ENCODE measurements at places on chromosomes 2 and 18.

GRCh38 chr2:45789961-45790723 lies 138.7 kb downstream of the PRKCE start:
- no peak for DNase-seq

GRCh38 chr2:60385648-60386047 lies 167.8 kb downstream of the BCL11A start:
- DNase-seq = no peak

- no peak for DNase-seq
Measured at GRCh38 chr2:239945751-239946561, 79.2 kb downstream of the NDUFA10 start.

- DNase-seq = peak; percentile 72
Measured at GRCh38 chr2:119678021-119678656, 862 bp upstream of the TMEM177 start.

- no peak for DNase-seq
Measured at GRCh38 chr2:238267884-238268680, 20.3 kb downstream of the PER2 start.

GRCh38 chr2:69466728-69467127 lies 29.5 kb upstream of the NFU1 start:
- no peak for DNase-seq

DNA sequence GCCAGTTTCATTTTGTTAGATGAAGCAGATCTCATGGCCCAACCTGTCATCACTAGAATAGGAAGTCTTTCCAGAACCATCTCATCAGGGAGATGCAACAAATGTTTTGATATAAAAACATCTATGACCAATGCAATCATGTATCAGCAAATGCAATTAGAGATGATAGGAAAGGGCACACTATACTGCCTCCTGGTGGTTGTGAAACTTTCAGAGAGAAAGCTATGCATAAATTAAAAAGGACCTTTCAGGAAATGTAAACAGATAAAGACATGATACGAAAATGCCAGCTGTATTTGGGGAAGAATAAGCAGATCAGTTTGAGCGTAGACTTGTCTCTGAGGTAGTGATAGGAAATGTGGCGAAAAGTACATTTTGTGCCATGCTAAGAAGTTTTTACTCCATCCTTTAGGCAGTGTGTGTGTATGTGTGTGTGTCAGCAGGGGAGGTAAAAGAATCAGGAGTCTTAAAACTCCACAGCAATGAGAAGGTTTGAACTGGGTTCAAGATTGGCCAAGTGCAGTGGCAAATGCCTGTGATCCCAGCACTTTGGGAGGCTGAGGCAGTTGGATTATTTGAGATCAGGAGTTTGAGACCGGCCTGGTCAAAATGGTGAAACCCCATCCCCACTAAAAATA lies 479.3 kb downstream of the CPS1 start:
- DNase-seq = no peak

GRCh38 chr2:233068762-233069418 lies 8.7 kb downstream of the INPP5D start:
- no peak for DNase-seq

- DNase-seq = peak; percentile 72
Measured at GRCh38 chr2:203535078-203535783, at the start of gene RAPH1. TSS of gene RAPH1 (minus strand) at chr2:203535301. CDS start at chr2:203495353, 39,948 bp downstream.

DNA sequence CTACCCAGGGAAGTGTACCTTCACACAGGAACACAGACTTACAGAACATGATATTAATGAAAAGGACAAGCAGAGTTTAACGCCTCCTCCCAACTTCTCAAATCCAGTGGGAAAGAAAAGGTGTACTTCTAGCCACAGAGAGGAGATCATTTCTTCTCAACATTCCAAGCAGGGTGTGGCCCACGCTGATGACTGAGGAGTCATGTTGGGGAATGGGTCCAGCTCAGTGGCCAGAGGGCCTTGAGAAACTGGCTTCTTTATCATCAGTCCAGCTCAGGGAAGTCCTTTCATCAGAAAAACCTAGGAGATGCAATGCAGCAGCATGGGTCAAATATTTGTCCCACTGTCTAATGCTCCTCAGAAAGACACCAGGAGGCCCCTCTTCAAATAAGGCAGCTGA lies 63.0 kb downstream of the RBM43 start:
- no peak for DNase-seq

DNA sequence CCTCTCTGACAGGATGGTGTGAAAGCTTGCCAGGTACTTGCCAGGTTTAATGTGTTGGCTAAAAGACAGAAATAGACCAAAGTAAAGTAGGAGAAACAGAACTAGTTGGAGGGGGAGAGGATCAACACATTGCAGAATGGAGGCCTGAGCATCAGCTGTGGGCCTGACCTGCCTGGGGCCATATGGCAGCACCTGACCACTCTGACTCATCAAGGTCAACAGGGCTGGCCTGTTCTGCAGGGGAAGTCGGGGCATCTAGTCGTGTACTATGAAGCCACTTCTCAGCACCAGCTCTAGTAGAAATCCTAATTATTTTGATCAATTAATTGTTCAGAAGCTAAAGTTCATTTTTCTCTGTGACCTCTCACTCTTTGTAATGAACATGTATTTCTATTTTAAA lies 35.8 kb upstream of the NOSTRIN start:
- no peak for DNase-seq

DNA sequence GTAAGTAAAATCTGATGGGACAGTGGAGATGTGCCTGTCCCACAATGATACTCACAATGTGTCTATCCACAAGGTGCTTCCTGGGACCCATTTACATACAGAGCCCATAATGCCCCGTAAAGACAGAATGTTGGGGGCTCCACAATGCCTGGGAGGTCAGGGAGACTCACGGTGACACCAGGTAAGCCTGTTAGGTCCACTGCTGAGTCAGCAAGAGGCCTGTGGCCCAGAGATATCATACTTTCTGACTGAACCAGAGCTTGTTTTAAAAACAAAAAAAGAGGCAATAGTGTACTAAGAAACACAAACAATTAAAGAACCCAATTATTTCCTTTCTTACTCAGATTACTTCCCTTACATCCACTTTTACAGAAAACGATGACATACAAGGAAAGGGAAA lies 771.1 kb upstream of the ID2 start:
- DNase-seq = no peak

GRCh38 chr18:53798516-53798915 lies 426.0 kb downstream of the MBD2 start:
- no peak for DNase-seq

- DNase-seq = no peak
Measured at GRCh38 chr2:58221909-58222308, 19.2 kb downstream of the FANCL start.

DNA sequence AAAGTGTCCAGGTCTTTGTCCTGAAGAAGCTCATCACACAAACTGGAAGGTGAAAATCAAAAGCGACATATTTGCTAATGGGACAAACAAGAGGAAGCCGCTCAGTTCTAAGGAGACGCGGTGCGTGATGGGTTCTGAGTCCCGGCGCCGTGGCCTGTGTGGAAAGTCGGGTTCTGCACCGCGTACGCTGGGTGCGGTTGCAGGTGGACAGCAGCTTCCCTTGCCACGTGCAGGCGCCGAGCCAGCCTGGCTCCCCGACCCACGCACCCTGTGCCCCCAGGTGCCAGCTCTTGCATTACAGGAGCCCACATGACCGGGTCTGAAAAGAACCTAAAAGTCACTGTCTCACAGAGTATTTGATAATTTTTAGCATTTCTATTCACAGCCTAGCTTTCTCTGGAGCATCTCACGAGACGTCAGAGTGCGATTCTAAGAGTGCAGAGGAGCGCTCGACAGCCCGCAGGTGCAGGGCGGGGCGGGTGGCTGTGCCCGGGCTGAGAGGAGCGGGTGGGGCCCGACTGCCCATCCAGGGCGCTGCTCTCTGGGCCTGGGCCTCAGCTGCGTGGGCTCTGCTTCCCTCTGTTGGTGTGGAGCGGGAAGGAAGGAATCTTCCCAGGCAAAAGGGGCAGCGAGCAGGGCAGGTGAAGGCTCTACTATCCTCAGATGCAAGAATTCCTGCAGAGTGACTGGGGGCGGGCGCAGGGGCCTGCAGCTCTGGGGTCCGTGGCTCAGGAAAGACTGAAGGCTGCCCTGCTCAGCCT lies 39.4 kb downstream of the MYT1L start:
- DNase-seq = no peak

GRCh38 chr2:108938077-108938710 lies 50.8 kb downstream of the EDAR start:
- peak; percentile 48 for DNase-seq

DNA sequence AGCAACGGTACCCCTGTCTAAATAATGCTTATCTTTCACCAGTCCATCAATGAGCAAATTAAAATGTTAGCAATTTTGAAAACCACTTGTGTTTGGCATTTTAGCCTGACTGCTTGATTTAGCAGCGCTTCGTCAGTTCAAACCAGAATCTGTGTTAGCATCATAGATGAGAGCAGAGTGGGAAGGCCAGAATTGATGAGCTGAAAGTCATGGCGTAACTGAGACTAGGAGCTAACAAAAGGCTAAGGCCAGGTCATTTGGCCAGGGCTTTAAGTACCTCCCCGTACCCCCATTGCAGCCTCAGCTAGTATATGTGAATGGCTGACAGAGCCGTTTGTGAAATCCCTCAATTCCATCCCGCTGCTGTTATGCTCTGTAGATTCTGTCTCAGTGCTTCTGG lies 16.0 kb downstream of the APCDD1 start:
- DNase-seq = no peak

DNA sequence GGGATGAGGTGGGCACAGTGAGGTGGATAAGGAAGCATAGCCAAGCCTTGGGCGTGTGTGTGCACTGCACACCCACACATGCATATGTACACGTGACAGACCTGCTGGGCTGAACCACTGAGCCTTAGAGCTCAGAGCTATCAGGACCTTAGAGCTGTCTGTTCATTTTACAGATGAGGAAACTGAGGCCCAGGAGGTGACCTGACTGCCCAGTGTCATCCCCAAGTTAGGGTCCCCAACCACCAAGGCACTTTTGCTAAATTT lies 8.2 kb upstream of the SNED1 start:
- DNase-seq = no peak

- DNase-seq = no peak
Measured at GRCh38 chr2:177905640-177906039, 166.9 kb downstream of the PDE11A start.

DNA sequence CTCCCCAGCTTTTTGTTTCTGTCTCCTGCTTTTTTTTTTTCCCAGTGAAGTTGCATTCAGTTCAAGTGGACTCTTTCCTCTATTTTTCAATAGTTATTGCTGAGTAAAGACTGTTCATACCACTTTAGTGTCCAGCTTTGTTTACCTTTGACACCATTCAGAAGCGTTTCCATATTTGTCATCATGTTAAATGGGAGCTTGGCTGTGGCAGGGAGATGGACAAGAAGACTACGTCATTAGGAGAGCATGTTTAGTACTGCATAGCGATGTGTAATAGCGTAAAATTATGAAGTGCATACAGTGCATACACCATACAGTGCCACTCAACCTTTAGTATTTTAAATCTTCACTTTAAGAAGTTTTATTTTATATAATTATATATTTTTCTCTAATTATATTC lies 655.9 kb downstream of the DCC start:
- no peak for DNase-seq

DNA sequence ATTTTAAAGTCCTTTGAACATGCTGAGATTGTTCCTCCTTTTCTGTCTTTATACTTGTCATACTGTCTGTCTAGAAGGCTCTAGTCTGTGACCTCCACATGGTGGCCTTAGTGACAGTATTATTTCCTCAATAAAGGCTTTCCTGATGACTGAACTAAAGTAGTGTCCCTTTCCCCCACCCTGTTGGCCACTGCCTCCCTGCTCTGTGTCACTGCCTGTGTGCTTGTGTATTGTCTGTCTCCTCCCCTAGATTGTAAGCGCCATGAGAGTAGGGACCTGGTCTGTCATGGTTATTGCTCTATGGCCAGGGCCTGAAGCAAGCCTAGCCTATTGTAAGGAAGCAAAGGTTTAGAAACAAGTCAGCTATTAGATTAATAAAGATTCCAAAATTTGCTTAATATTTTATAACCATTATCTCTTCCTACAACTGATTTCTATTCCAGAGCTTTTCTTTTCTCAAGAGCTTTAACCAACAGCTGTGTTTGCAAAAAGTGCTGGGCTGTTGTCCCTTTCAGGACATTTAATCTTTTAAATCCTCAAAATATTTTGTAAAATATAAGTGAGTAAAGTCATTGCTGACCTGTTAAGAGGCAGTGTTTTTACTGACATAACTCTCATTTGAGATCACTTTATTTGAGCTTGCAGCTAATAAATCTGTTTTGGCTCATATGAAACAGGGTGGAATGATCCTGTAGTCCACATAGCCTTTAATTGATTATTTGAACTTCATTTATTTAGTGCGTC lies 35.5 kb downstream of the DIS3L2 start:
- no peak for DNase-seq

- no peak for DNase-seq
Measured at GRCh38 chr2:71120195-71120594, 9.8 kb downstream of the MCEE start.

GRCh38 chr2:148875387-148876051 lies 492 bp downstream of the KIF5C start:
- DNase-seq = peak; percentile 31

GRCh38 chr18:37805773-37806404 lies 240.3 kb upstream of the CELF4 start:
- no peak for DNase-seq

DNA sequence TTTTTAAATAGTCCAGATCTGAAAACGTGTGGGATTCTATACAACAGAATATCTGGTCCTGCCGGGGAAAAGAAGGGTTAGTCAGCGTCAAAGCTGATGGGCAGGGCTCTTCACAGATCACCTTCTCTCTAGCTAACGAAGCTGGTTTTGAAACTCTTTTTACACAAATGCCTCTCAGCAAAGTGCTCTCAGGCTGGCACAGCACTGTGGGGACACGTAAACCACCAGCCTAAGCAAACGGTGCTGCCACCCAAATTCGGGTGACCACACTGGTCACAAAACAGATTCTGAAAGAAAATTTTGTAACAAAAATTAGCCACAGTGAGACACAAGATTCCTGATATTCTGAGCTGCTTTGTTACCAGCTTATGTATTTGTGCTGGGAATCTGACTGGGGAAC lies 53.1 kb upstream of the ARL5A start:
- DNase-seq = no peak

GRCh38 chr18:76875390-76876325 lies 53.3 kb downstream of the ZNF236 start:
- DNase-seq = peak; percentile 56

Measured in CD4-positive, alpha-beta T cell treated with Interleukin-17A for 4 hours (primary cell).